Fibroblast of the aortic adventitia (primary cell): ENCODE measurements at places on chromosomes 5 and 9. TPM values are rescaled to one million over a fixed set of nuclear protein-coding genes. Genes with fewer than 3 reads are reported as not detected.

IPO11 gene
- 21.3 and 38.1 TPM in 2 replicates for total RNA-seq

TMEM171 gene
- 0.90 and 13.1 TPM in 2 replicates for total RNA-seq

GRIA1 gene
- 1.2 TPM in 1 of 2 replicates, not detected in the other for total RNA-seq

NHP2 gene
- total RNA-seq = 29.8 and 162 TPM in 2 replicates

GRXCR2 gene
- total RNA-seq = 0.09 TPM in 1 of 2 replicates, not detected in the other

LIFR gene
- 38.6 and 45.0 TPM in 2 replicates for total RNA-seq

PCDHA9 gene
- under 0.01 and 0.49 TPM in 2 replicates for total RNA-seq

WDR5 gene
- total RNA-seq = 14.4 and 19.9 TPM in 2 replicates

C9orf43 gene
- 0.63 and 1.7 TPM in 2 replicates for total RNA-seq

NSUN2 gene
- 27.4 and 29.0 TPM in 2 replicates for total RNA-seq

LCN9 gene
- total RNA-seq = not detected in 2 replicates

SPOCK1 gene
- 174 and 196 TPM in 2 replicates for total RNA-seq

TAS2R1 gene
- not detected in 2 replicates for total RNA-seq

UBAP1 gene
- 27.5 and 57.1 TPM in 2 replicates for total RNA-seq

DIAPH1 gene
- total RNA-seq = 16.3 and 22.1 TPM in 2 replicates

FGF1 gene
- 1.2 and 3.4 TPM in 2 replicates for total RNA-seq

MPDZ gene
- total RNA-seq = 41.0 and 85.9 TPM in 2 replicates

NDST1 gene
- 36.2 and 39.3 TPM in 2 replicates for total RNA-seq

GABBR2 gene
- 0.16 and 0.27 TPM in 2 replicates for total RNA-seq

ARL14EPL gene
- 0.18 TPM in 1 of 2 replicates, not detected in the other for total RNA-seq

NR6A1 gene
- total RNA-seq = 1.2 TPM in 1 of 2 replicates, not detected in the other

CCDC192 gene
- not detected in 2 replicates for total RNA-seq

NRG2 gene
- total RNA-seq = 0.36 TPM in 1 of 2 replicates, not detected in the other

MUSK gene
- 1.4 TPM in 1 of 2 replicates, not detected in the other for total RNA-seq

PCDHB16 gene
- total RNA-seq = 0.25 and 0.36 TPM in 2 replicates

ZDHHC11B gene
- total RNA-seq = under 0.01 and 0.74 TPM in 2 replicates

SPATA31E1 gene
- not detected in 2 replicates for total RNA-seq

PCDHB2 gene
- total RNA-seq = 0.36 and 0.82 TPM in 2 replicates

SARDH gene
- total RNA-seq = 0.18 and 2.9 TPM in 2 replicates

CCL28 gene
- 5.1 and 5.6 TPM in 2 replicates for total RNA-seq

BSPRY gene
- not detected in 2 replicates for total RNA-seq

GZMA gene
- not detected in 2 replicates for total RNA-seq

FGF18 gene
- total RNA-seq = 0.54 TPM in 1 of 2 replicates, not detected in the other

DOCK2 gene
- 0.65 and 4.6 TPM in 2 replicates for total RNA-seq

SPATA31D4 gene
- total RNA-seq = not detected in 2 replicates

FRRS1L gene
- total RNA-seq = 0.08 and 0.18 TPM in 2 replicates

PKD2L2 gene
- total RNA-seq = not detected in 2 replicates

STPG3 gene
- total RNA-seq = not detected in 2 replicates

NEUROG1 gene
- total RNA-seq = not detected in 2 replicates

RUSC2 gene
- total RNA-seq = 19.2 and 32.9 TPM in 2 replicates

IL5 gene
- not detected in 2 replicates for total RNA-seq

CMBL gene
- 12.3 and 13.6 TPM in 2 replicates for total RNA-seq

PHF24 gene
- total RNA-seq = under 0.01 and 0.16 TPM in 2 replicates

NR2F1-AS1 gene
- 11.8 and 23.7 TPM in 2 replicates for total RNA-seq

ERCC6L2 gene
- 52.7 and 93.3 TPM in 2 replicates for total RNA-seq

FOXD4L5 gene
- total RNA-seq = under 0.01 TPM in 1 of 2 replicates, not detected in the other

ANKDD1B gene
- total RNA-seq = 0.45 and 3.8 TPM in 2 replicates

IRX2 gene
- 0.90 and 3.2 TPM in 2 replicates for total RNA-seq

ZNF474 gene
- 0.09 TPM in 1 of 2 replicates, not detected in the other for total RNA-seq

LECT2 gene
- total RNA-seq = not detected in 2 replicates

AFAP1L1 gene
- total RNA-seq = 2.3 and 10.8 TPM in 2 replicates

ANKRD31 gene
- 0.16 and 0.18 TPM in 2 replicates for total RNA-seq

SYK gene
- total RNA-seq = not detected in 2 replicates
